ENCODE measurements at places on chromosomes 13 and 19. TPM values are rescaled to one million over a fixed set of nuclear protein-coding genes. Genes with fewer than 3 reads are reported as not detected.
A peak's percentile ranks its signal among the peaks of the same experiment; 100 is the strongest.

DNA sequence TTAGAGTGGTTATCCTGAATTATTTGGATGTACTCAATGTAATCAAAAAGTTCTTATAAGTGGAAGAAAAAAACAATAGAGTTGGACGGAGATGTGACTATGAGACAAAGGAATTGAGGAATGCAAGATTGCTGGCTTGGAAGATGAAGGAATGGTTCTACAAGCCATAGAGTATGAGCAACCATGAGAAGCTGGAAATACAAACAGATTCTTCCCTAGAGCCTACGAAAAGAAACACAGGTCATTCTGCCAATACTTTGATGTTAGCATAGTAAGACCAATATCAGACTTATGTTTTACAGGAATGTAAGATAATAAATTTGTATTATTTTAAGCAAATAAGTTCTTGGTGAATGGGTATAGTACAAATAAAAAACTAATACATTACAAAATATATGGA lies 249.2 kb downstream of the DIAPH3 start:
- no peak for DNase-seq

The FUT1 gene
- not detected for total RNA-seq

- DNase-seq, result no peak
Observed at GRCh38 chr13:86870444-86870843, 800.7 kb upstream of the SLITRK5 start.

GRCh38 chr13:99415014-99415650 lies 86.1 kb upstream of the TM9SF2 start:
- no peak for DNase-seq

DNA sequence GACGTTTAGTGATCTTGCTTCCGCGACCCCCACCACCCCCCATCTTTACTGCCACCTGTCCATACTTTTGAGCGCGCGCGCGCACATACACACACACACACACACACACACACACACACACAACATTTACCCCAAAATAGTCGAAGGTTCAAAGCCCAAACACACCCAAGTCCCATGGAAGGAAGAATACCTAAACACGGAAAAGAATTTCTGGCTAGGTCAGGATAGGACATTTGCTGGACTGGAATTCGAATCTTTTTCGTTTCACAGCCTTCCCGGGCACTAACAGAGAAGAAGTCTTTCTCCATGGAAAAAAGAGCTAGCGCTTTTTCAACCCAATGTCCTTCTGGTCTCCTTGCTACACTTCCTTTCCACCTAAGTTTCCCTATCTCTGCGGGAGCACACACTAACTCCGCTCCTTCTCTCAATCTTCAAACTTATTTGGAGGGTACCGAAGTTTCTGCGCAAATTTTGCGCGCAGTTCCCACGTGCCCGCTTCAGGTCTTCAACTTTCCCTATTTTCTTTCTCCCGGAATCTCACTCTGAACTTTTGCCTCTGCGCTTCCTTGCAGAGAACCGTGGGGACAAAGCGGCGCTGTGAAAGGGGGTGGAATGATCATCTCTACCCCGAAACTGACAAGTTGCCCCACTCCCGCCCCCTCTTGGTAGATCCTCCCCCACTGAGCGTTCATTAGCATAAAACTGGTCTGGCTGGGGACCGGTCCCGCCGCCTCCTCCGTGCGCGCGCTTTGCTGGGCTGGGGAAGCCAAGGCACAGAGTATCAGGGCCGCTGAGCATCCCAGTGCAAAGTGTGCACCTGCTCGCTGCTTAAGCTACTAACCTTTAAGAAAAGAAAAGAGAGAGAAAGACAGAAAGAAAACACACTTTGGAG lies 2.7 kb downstream of the DACH1 start:
- no peak for DNase-seq

DNA sequence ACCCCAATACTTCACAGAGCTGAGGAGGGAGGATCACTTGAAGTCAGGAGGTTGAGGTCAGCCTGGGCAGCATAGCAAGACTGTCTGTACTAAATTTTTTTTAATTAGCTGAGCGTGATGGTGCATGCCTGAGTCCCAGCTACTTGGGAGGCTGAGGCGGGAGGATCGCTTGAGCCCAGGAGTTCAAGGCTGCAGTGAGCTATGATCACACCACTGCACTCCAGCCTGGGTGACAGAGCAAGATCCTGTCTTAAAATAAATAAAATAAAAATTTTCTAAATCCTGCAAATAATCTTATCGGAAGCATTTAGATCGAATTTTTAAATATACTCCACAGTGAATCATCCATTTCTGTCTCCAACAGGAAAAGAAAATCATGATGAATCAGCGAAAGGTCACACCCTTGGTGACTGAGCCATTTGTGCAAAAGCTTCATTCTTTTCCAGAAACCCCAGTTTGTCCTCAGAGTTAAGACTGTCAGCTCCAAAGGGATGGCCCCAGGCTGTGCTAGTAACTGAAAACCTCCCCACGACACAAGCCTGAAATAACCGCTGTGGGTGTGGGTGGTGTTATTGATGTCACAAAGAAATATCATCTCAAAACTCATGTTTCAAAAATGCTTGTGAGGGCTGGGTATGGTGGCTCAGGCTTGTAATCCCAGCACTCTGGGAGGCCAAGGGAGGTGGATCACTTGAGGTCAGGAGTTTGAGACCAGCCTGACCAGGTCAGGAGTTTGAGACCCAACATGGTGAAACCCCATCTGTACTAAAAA lies 167.6 kb downstream of the PTPRS start:
- DNase-seq, result no peak

- DNase-seq, result no peak
Observed at GRCh38 chr19:18220632-18221275, 5.5 kb downstream of the PDE4C start.

The CERS1 gene
- not detected for total RNA-seq

- DNase-seq, result no peak
Observed at GRCh38 chr19:34880034-34880433, 46.7 kb upstream of the ZNF30 start.

- no peak for DNase-seq
Observed at GRCh38 chr13:73240193-73240592, 181.4 kb downstream of the KLF5 start.

DNA sequence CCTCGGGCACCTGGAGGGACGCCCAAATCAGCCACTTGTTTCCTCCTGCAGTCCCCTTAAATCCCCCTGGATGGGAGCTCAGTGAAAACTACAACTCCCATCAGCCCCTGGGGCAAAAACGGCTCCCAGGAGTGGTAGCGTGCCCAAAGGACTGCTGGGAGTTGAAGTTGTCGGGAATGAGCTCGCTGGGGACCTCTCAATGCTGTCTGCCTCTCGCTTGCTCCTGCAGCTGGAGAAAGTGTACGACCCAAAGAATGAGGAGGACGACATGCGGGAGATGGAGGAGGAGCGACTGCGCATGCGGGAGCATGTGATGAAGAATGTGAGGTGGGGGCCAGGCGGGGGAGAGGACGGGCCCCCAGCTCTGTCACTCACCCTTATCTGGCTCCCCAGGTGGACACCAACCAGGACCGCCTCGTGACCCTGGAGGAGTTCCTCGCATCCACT lies 14.7 kb upstream of the DHDH start:
- no peak for DNase-seq

DNA sequence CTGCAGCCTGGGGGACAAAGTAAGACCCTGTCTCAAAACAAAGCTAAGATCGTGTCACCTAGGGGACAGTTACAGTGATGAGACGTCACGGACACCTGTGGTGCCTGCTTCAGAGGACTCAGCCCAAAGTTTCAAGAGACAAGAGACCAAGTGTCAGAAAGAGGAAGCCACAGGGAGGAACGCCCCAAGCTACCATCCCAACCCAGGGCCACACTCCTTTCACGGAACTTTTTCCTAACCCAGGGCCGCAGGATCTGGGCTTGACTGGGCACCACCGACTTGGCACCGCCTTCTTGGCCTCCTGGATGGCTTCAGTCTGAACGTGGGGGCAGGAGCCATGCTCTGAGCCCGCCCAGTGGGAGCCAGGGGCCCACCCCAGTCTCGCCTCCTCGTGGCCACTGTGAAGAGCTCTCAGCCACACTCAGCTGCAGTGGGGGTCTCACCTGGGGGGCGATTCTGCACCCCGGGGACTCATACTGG lies 8.5 kb downstream of the MOB3A start:
- DNase-seq, result peak; percentile 83

The LGI4 gene
- total RNA-seq, result 0.29 TPM

- no peak for DNase-seq
Observed at GRCh38 chr19:10981252-10981895, 20.5 kb downstream of the SMARCA4 start.

DNA sequence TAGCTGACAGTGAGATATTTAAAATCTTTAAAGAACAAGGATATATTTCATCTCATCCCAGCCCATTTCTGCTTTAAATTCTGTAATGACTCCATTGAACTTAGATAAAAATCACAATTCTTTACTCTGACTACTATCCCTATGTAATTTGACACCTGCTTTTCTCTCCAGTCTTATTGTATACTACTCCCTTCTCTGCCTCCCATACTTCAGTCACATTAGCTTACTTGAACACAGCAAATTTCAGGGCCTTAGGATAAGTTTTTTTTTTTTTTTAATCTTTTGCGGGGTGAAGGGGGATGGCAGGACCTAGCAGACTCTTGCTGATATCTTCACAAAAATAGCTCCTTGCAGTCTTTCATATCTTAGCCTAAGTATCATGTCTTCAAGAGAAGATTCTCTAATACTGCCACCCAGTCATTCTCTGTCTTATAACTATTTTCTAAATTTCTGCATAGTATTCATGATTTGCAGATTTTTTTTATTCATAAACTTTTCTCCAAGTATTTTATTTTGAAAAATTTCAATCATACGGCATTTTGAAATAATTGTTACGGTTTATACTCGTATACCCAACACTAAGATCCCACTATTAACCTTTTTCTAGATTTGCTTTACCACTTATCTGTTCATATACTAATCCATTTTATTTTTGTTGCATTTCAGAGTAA lies 151.4 kb downstream of the PCCA start:
- DNase-seq, result no peak

GRCh38 chr19:49355909-49356353 lies 6.3 kb downstream of the TEAD2 start:
- no peak for DNase-seq

Measured in GM12878 (cell line).